Cardiac ventricle fibroblast (primary cell): ENCODE measurements at places on chromosomes 4 and X. TPM values are rescaled to one million over a fixed set of nuclear protein-coding genes. Genes with fewer than 3 reads are reported as not detected.

NEXMIF gene
- total RNA-seq: not detected in 2 replicates

HSPA4L gene
- 1.4 and 2.9 TPM in 2 replicates for total RNA-seq

PLAC1 gene
- total RNA-seq: 0.12 TPM in 1 of 2 replicates, not detected in the other

USP51 gene
- total RNA-seq: 1.6 and 1.9 TPM in 2 replicates

NWD2 gene
- total RNA-seq: not detected in 2 replicates

CENPE gene
- total RNA-seq: 1.6 and 2.0 TPM in 2 replicates

WNK3 gene
- total RNA-seq: 0.81 and 1.4 TPM in 2 replicates
